IMR-90 (cell line): ENCODE measurements at places on chromosomes 3 and 15. TPM values are rescaled to one million over a fixed set of nuclear protein-coding genes. Genes with fewer than 3 reads are reported as not detected.

GRCh38 chr3:24508423-24508839 is 13.8 kb upstream of the THRB start:
- DNase-seq, result no peak

GRCh38 chr3:43389388-43390254 is 103.3 kb downstream of the SNRK start:
- DNase-seq, result peak; percentile 88

- peak; percentile 60 for DNase-seq
Observed at GRCh38 chr3:172635588-172635987, 75.3 kb downstream of the NCEH1 start.

GRCh38 chr3:96813820-96814650 is at the start of gene EPHA6:
Gene EPHA6, plus strand, starts transcription at chr3:96814594.
- peak; percentile 7 for DNase-seq

DNA sequence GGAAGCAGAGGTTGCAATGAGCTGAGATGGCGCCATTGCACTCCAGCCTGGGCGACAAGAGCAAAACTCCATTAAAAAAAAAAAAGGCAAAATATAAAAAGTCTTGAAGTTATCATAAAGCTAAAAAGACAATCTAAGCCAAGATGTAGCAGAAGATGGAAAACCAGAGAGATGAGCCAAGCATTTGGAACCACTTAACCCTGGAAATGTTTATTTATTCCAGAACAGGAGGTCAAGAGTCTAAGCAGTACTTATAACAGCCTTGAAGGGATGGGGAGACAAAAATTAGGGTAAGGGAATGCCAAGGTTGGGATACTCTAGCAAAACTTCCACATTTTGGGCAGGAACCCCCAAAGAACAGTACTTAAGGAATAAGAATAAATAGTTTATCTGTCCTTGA is 30.1 kb downstream of the FAIM start:
- no peak for DNase-seq

GRCh38 chr3:25025236-25025635 is 402.8 kb upstream of the RARB start:
- no peak for DNase-seq

The GLDN gene
- not detected in 2 replicates for polyA plus RNA-seq

DNA sequence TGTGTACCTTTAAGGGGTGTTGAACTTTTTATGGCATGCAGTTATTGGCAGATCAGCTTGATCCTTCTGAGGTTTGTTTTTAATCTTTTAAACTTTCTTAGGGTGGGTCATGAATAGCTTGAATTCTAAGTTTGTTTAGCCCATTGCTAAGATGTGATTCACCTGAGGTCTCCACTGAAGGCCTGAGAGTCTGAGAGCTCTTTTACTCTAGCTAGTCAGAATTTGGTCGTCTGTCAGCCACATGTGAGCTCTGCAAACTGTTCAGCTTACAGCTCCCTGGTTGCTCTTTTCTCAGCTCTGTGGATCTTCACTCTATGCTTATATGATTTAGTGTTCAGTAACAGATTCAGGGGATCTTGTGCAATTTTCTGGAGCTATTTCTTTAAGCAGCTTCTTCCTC is 161.3 kb downstream of the ABHD5 start:
- DNase-seq, result peak; percentile 76

- no peak for DNase-seq
Observed at GRCh38 chr3:141929341-141929995, 53.0 kb downstream of the ATP1B3 start.

GRCh38 chr3:17195856-17196604 is 311.3 kb downstream of the PLCL2 start:
- DNase-seq, result peak; percentile 24

DNA sequence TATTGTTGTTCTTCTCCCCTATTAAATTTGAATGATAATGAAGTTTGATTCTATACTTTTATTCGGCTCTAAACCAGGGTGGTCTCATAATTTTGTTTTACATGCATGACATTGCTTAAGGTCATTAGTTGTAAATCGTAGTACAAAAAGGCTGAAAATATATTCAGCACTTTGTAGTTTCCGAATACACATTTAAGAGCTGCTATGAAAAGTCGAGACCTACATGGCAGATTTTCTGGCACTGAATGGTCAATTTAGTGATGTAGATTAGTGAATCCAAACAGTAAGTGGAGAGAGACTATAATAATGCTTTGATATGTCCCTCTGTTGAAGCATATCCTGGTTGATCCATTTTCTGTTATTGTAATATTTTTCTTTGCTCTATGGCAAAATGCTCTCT is 254.0 kb upstream of the SOX2 start:
- no peak for DNase-seq

DNA sequence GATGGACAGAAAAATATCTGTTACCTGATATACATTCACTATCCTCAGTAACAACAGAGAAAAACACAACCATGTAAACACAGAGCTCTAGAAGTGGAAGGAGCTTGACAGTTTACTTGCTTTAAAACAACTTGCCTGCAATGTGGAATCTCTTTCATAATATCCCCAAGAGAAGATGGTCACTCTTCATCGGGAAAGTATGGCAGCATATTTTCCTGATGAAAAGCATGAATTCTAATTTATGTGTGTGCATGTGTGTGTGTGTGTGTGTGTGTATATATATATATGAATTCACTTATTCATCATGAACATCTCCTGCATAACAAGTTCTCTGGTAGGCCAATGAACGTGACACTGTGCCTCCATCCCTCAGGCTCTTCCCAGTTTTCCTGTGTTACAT is 81.2 kb downstream of the EFL1 start:
- no peak for DNase-seq

GRCh38 chr15:60585743-60586708 is 107.1 kb upstream of the ICE2 start:
- DNase-seq, result peak; percentile 78

- no peak for DNase-seq
Observed at GRCh38 chr3:172694573-172695246, 16.2 kb downstream of the NCEH1 start.

GRCh38 chr3:5727743-5728484 is 540.4 kb downstream of the EDEM1 start:
- DNase-seq, result no peak

DNA sequence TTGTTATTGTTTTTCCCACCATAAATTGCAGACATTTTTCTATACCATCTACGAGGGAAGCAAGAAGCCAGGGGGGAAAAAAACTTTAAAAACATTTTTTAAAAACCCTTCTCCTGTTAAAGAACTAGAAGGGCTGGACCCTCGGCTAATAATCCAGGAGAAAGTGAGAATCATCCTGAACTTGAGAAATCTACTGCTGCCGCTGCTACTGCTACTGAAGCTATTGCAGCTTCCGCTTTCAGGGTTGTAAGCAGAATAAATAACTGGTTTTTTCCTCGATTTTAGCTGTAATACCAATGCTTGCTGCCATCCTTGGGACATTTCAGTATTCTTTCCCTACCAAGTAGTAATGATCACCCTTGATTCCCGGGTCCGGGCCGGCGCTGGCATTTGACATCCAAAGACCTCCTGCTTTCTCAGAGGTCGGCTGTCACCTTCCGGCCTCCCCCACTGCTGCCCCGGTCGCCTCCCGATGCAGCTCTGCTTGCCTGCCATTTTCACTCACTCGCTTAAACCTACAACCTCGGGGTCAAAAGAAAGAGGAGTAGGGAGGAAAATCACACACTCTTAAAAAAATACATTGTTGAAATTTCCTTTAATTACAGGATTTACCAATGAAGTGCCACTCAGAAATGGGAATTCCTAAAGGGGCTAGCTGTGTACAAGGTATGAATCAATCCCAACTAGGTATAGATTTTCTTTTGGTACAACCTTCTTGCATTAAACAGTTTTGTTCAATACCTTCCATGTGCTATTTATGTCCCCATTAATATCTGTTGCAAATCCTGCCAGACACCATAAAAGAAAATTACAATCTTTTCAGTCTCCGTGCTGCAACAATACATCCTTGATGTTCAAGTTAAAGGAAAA is 674 bp upstream of the MECOM start:
- no peak for DNase-seq

DNA sequence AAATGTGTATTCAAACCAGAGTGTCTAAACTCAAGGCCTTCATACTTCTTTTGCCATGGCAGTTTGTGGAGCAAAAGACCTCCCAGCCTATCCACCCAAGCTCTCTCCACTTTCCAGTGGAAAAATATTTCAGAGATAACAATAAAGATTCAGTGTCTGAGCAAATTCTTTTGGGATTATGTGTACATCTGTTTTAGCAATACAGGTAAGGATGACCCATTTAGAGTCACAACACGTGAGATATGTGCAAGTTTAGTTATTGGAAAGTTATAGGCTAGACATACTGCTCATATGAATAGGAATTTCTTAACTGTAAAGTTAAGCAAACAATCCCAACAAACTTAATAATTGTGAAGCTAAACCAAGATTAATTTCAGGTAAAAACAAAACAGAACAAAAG is 174.5 kb upstream of the LRIG1 start:
- peak; percentile 74 for DNase-seq

GRCh38 chr15:72783004-72783639 is 436 bp downstream of the ADPGK start:
- peak; percentile 27 for DNase-seq

The C2CD4A gene
- polyA plus RNA-seq, result not detected in 2 replicates

The SKOR1 gene
- polyA plus RNA-seq, result 0.03 and 0.06 TPM in 2 replicates

GRCh38 chr3:23785882-23786281 is 19.9 kb upstream of the UBE2E1 start:
- DNase-seq, result no peak

- peak; percentile 66 for DNase-seq
Observed at GRCh38 chr3:37526511-37526910, 335.2 kb upstream of the CTDSPL start.

- DNase-seq, result no peak
Observed at GRCh38 chr3:139846729-139847128, 88.3 kb upstream of the CLSTN2 start.

DNA sequence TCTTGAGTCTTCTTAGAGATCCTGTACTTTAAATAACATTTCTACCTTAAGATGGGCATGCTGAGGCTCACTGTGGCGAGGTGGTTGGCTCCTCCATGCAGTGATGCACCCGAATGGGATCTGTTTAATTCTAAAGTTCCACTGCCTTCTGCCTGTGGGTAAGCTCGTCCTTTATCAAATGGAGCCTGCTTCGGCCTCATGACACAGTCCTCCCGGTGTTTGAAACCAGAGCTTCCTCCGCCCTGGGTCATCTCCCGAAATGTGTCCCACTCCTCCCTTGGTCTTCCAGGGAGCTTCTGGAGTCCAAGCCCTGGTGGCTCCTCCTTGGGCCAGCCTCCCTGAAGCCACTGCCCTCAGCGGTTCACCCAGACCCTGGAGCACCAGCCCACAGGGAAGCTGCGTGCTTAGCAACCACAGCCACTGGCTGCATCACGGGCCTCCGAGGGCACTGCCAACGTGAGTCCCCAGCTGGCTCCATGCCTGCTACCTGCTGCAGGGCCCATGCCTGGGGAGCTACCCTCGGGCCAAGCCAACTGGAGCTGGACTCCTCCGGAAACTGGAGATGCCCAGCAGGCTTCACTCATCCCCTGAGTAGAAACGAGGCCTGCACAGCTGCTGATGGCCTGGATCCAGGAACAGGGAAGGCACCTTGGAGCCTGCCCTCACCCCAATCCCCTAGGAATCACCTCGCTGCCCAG is 3.3 kb downstream of the RHCG start:
- DNase-seq, result no peak

GRCh38 chr3:50264383-50264963 is 4.5 kb upstream of the SEMA3B start:
- peak; percentile 93 for DNase-seq

The ZNF35 gene
- 2.9 and 3.8 TPM in 2 replicates for polyA plus RNA-seq

The CHCHD4 gene
- 7.4 and 9.8 TPM in 2 replicates for polyA plus RNA-seq

The VEPH1 gene
- polyA plus RNA-seq, result 26.0 and 30.5 TPM in 2 replicates

- DNase-seq, result peak; percentile 15
Observed at GRCh38 chr15:65470866-65471265, 46.6 kb downstream of the DPP8 start.

The CPLX3 gene
- polyA plus RNA-seq, result not detected in 2 replicates

DNA sequence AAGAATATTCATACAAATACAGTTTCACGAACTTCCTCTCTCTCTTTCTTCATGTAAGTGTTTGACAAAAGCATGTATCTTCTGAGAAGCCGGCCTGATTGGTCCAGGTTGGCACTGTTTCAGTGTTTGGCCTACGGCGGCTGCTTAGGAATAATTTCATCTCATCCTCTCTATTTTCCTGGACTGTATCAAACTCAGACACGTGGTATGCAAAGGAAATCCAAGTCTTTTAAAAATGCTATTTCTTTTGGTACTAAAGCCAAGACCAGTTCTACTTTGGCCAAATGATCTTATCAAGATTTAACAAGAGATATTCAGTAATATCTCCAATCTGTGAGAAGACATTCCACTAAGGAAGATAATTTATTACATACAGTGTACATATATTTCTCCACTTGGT is 152.8 kb downstream of the TIGIT start:
- DNase-seq, result no peak

GRCh38 chr15:64640146-64640871 is 135.1 kb downstream of the RBPMS2 start:
- no peak for DNase-seq

GRCh38 chr3:162863579-162863978 is 1367.0 kb downstream of the OTOL1 start:
- peak; percentile 9 for DNase-seq

The CAPN3 gene
- polyA plus RNA-seq, result 1.0 and 1.1 TPM in 2 replicates

The MNS1 gene
- polyA plus RNA-seq, result 0.62 and 0.84 TPM in 2 replicates

DNA sequence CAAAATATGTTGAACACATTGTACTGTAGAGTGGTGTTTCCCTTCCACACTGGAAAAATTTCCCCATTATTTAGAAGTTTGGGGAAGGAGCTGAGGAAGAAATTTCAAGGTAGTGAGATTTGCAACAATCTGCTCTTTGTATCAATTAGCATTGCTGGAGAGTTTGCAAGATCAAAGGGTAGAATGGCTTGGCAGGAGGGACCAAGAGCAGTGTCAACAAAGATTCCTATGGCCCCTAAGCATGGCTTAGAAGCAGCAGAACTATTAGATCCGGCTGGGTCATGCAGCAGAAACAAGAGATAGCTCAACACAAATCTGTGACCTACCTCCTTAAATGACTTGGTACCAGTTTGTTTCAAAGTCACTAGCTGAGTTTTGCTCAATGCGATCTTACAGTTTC is 175.0 kb downstream of the C3orf38 start:
- DNase-seq, result no peak

The COL7A1 gene
- polyA plus RNA-seq, result 20.3 and 23.2 TPM in 2 replicates

- peak; percentile 20 for DNase-seq
Observed at GRCh38 chr15:48281674-48282073, 49.6 kb upstream of the DUT start.

- DNase-seq, result peak; percentile 91
Observed at GRCh38 chr3:194871143-194871863, 185.6 kb downstream of the FAM43A start.

DNA sequence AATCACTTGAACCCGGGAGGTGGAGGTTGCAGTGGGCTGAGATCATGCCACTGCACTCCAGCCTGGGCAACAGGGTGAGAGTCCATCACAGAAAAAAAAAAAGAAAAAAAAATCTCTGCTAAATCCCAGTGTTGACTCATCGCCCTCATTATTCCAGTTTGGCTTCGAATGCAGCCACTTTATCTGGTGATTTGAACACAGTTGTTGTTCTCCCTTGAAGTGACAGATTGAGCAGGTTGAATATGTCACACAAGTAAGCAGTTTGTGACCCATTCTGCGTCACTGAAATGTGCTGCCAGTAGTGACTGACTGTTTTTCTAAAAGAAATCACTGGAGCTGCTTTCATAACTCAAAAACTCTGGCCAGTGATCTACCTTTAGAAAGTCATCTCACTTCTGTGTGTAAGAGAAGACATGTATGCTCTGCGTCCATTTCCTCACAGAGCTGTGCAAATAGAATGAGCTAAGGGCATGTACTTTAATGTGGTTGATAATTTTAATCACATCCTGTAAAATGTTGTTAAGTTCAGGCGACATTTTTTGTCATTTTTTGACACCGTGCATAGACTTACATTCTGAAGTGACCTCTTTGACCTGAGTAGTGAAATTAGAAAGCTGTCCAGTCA is 12.5 kb downstream of the DOCK3 start:
- DNase-seq, result no peak

- DNase-seq, result peak; percentile 71
Observed at GRCh38 chr3:177830411-177830849, 633.1 kb upstream of the TBL1XR1 start.
